ENCODE measurements at places on chromosomes 4 and X.
A peak's percentile ranks its signal among the peaks of the same experiment; 100 is the strongest.

GRCh38 chr4:96039217-96039616 lies 199.3 kb downstream of the PDHA2 start:
- DNase-seq: no peak

DNA sequence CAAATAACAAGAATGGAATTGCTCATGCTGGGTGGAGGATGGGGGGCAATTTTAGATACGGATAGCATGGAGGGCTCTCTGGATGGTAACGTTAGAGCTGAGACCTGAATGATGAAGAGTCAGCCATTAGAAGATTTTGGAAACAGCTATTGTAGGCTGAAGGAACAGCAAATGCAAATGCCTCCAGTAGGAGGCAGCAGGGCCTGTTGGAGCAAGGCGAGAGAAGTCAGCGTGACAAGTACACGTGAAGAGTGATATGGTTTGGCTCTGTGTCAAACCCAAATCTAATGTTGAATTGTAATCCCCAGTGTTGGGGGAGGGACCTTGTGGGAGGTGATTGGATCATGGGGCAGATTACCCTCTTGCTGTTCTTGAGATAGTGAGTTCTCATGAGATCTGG lies 59.3 kb upstream of the SOD3 start:
- DNase-seq: peak; percentile 34

- no peak for DNase-seq
Measured at GRCh38 chr4:971666-972500, 1.5 kb downstream of the DGKQ start.

- DNase-seq: no peak
Measured at GRCh38 chrX:39310891-39311290, 509.6 kb downstream of the MID1IP1 start.

DNA sequence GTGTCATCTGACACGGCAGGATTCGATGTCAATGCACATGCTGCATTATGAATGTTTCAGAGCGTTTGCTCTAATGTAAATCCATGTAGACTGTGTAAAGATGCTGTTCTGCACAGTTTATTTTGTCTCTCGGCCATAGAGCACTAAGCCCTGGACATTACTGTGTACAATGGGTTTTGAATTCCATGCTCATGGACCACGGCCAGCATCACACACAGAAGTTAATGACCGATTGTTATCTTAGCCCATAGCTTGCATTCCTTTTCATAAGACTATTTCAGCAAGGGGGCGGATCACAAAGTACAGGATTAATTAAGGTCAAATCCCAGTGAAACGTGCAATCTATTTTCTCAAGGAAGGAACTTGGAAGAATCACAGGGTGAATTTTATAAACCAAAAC lies 286.1 kb upstream of the TENM3 start:
- DNase-seq: peak; percentile 62

- DNase-seq: no peak
Measured at GRCh38 chr4:102447413-102447812, 53.7 kb upstream of the NFKB1 start.

- no peak for DNase-seq
Measured at GRCh38 chr4:23369331-23369730, 520.5 kb downstream of the PPARGC1A start.

DNA sequence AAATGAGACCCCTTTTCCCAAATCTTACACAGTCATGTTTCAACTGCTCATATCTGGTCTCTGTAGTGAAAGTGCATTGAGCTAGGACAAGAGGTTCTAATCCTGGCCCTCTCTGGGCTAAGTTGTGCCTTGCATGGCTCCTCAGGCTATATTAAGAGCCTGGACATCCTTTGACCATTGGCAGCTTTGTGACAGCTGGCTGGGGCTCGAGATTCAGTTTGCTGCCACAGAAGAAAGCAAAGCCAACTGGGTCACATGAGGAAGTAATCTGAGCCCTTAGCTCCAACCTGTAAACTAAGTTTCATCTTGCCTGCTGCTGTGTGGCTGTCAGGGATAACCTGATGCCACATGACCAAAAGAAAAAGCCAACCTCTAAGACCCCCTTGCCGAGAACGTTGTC lies 51.8 kb upstream of the JADE1 start:
- DNase-seq: no peak

GRCh38 chr4:184807797-184808712 lies 17.7 kb downstream of the ACSL1 start:
- peak; percentile 78 for DNase-seq

GRCh38 chrX:10649265-10649664 lies 28.9 kb upstream of the MID1 start:
- no peak for DNase-seq

GRCh38 chrX:13364230-13364857 lies 44.5 kb upstream of the ATXN3L start:
- no peak for DNase-seq
